ENCODE measurements at places on chromosomes 6 and 20. TPM values are rescaled to one million over a fixed set of nuclear protein-coding genes. Genes with fewer than 3 reads are reported as not detected.
A peak's percentile ranks its signal among the peaks of the same experiment; 100 is the strongest.

Gene LRRC73
- total RNA-seq, result 0.14 TPM

GRCh38 chr20:64037498-64038213 is 1.7 kb downstream of the C20orf204 start:
- no peak for DNase-seq
- no peaks in the 10 kb centered on the region for H3K27me3 ChIP-seq
- no peaks in the 10 kb centered on the region for H3K36me3 ChIP-seq
- H3K27ac ChIP-seq, result no peak overlapping the region

- H3K36me3 ChIP-seq, result peaks cover 2% of the 10 kb centered on the region
- no peaks in the 10 kb centered on the region for H3K27me3 ChIP-seq
- no peak overlapping the region for H3K27ac ChIP-seq
- no peak for DNase-seq
- no peak overlapping the region for H3K4me3 ChIP-seq
These were observed 19.7 kb downstream of the RBL1 start for GRCh38 chr20:37075932-37076685.

- DNase-seq, result no peak
- H3K4me1 ChIP-seq, result no peaks in the 10 kb centered on the region
- H3K27ac ChIP-seq, result no peak overlapping the region
These were observed 161.4 kb downstream of the PDE7B start for GRCh38 chr6:136012943-136013342.

- peak overlapping the region; percentile 61 for H3K4me3 ChIP-seq
- H3K27ac ChIP-seq, result no peak overlapping the region
- no peak for DNase-seq
- H3K4me1 ChIP-seq, result no peaks in the 10 kb centered on the region
These were observed 480 bp upstream of the NT5E start for GRCh38 chr6:85449388-85449817.

GRCh38 chr20:58911970-58912369 is 59.5 kb downstream of the GNAS start:
- peaks cover 17% of the 10 kb centered on the region for H3K36me3 ChIP-seq
- H3K4me1 ChIP-seq, result no peaks in the 10 kb centered on the region
- no peaks in the 10 kb centered on the region for H3K27me3 ChIP-seq
- no peak overlapping the region for H3K4me3 ChIP-seq

DNA sequence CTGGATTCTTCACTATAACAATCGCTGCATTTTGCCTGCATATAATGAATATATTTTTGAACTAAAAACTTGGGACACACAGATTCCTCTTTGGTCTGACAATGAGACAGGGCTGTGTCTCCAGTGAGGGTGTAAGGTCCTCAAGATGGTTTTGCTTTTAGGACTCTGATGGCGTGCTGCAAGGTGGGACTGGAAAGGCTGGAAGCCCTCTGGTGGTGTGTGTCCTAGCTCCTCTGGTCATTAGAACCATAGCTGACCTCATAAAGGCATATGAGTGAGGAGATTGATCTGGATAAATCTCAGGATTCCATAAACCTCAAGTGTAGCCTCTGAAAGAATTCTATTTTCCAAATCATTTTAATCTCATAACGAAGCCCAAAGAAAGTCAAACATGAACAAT is 108.4 kb upstream of the ASF1A start:
- no peak overlapping the region for H3K27ac ChIP-seq
- no peak for DNase-seq
- H3K36me3 ChIP-seq, result no peaks in the 10 kb centered on the region

DNA sequence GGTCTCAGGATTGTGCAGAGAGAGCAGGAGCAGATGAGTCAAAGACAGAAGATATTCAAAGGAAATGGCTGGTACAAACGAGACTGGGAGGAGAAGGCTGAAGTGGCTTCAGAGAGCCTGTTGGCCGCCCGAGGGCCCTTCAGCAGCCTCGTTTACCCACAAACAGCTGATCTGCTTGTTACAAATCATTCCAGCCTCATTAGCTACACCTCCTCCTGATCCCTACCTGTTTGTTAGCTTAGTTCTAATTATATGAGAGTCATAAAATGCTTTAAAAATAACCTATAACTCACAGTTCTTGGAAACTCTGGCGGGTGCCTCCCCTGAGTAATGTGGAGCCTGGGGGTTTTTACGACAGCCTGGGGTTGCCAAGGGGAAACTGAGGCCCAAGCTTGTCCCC is 12.6 kb downstream of the GLP1R start:
- DNase-seq, result no peak
- H3K4me1 ChIP-seq, result peaks cover 43% of the 10 kb centered on the region
- no peak overlapping the region for H3K4me3 ChIP-seq
- no peaks in the 10 kb centered on the region for H3K27me3 ChIP-seq

Gene ARHGAP40
- not detected for total RNA-seq

GRCh38 chr6:112957536-112957916 is 610.4 kb downstream of the RFPL4B start:
- H3K27me3 ChIP-seq, result no peaks in the 10 kb centered on the region
- no peaks in the 10 kb centered on the region for H3K4me1 ChIP-seq
- DNase-seq, result no peak
- H3K27ac ChIP-seq, result no peak overlapping the region

DNA sequence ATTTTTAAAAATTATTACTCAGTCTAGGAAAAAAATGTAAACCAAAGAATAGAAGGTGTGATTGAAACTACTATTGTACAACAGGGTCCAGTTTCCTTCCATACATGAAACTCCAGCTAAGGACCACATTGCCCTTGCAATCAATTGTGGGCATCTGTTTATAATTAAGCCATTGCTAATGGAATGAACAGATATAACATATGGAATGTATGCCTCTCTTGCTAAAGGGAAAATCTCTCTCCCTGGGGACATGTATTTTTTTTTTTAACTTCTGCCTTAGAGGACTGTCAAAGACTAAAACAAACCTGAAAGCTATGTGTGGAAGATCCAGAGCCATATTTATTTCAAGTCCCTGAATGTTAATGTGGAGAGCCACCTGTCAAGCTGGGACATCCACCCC is 336.8 kb upstream of the MANEA start:
- no peaks in the 10 kb centered on the region for H3K4me1 ChIP-seq
- H3K27ac ChIP-seq, result no peak overlapping the region
- H3K4me3 ChIP-seq, result no peak overlapping the region
- no peak for DNase-seq

DNA sequence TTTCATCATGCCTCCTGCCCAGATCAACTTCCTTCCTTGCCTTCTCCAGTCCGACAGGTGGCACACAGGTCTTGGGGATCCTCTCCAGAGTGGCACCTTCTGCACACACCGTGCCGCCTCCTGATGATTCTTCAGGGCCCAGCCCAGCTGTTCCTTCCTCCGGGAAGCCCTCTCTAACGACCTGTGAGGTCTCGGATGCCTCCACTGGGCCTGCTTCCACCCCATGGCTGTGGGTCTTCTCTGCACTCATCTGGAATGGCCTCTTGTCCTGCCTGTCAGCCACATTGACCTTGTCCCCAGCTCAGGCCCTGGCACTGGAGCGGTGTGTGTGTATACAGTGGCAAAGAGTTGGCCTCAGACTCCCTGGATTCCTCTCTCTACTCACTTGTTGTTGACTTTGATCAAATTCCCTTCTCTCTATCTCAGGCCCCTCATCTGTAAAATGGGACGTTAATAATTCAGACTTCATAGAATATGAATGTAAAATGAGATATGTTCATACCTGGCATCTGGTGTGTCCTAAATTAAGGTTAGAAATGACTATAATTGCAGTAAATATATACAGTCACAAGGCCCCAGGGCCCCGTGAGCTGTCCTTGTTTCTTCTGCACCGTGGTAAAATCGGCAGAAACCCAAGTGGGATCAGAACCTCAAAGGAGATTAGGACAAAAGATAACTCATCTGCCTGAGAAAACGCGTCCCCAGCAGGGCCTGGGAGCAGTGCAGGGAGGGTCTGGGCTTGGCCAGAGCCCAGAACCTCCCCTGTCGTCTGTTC is 1.5 kb downstream of the FAM210B start:
- peak overlapping the region; percentile 11 for H3K27ac ChIP-seq
- no peaks in the 10 kb centered on the region for H3K27me3 ChIP-seq
- no peaks in the 10 kb centered on the region for H3K4me1 ChIP-seq
